NCI-H187 (cell line): ENCODE measurements at places on chromosomes 2 and 18.

DNA sequence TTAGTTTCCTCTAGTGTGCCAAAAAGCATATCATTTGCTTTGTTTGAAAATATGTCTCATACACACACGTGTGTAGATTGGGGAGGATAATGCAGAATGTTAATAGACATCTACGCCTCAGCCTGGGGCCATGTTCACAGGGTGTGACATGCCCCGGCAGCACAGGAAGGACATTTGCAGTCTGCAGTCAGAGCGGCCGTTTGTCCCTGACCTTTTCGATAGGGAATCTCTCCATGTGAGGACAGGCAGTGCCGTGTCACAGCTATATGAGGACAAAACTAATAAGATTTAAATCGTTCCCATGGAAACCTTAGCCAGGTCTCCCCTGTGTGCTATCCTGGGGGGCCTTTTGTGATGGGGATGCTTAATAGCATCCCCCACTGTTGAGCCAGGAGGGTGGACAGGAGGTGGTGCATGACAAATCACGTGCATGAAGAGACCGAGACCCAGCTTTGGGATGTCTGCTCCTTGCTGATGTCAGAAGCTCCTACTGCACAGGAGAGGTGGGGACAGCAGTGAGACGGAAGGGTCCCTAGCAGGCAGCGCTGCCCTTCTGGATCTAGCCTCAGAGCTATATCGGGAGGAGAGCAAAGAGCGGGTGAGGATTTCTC is 100.6 kb downstream of the RNF144A start:
- DNase-seq = no peak

GRCh38 chr2:205438241-205438640 is 244.1 kb upstream of the NRP2 start:
- no peak for DNase-seq

DNA sequence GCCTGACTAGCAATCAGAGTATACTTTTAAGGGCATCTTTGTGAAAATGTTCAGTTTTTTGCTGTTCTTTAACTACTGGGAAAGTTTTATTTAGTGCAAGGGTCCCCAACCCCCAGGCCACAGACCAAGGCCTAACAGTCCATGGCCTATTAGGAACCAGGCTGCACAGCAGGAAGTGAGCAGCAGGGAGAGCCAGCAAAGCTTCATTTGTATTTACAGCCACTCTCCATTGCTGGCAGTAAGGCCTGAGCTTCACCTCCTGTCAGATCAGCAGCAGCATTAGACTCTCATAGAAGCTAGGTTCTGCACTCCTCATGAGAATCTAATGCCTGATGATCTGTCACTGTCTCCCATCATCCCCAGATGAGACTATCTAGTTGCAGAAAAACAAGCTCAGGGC is 17.1 kb upstream of the NR4A2 start:
- DNase-seq = no peak

DNA sequence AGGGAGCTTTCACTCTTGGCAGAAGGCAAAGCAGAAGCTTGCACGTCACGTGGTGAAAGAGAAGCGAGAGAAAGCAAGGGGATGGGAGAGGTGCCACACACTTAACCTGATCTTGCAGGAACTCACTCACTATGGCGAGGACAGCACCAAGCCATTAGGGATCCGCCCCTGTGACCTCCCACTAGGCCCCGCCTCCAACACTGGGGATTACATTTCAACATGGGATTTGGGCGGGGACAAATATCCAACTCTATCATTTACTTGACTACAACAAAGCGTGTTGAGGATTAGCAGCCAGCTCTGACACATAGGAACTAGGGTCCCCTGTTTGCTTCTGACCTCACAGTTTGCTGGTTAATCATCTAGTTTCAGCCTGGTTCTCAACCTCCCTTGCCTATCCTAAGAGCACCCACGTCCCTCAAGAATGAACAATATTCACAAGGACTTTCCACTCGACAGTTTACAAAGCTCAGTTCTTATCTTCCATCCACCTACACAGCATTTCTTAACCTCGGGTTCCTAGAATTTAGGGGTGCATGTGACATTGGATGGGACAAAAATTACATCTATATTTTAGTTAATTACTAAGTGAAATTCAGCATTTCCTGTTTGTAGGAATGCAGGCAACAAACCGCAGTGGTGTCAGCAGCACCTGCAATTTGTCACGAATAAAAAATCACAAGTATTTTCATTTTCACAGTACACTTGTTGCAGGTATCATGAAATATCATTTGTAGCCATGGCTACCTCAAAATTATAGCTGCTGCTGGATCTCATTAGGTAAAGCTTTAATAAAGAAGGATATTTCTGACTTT is 36.0 kb downstream of the LBH start:
- DNase-seq = no peak

DNA sequence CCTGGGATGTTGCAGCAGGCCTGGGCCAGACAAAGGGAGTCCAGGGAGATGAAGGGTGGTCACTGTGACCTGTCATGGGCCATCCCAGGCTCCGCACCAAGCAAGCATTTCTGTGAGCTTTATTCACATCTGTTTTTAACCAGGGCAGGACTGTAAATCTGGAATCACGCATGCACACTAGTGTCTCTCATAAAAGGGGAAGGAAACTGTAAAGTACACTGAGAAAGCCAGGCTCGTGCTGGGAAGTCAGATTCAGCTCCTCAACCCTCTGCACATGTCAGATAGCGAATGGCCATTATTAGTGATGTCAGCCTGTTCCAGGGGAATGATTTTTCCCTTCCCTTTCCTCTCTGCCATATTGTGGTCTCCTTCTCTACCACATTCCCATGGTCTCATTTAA is 818.6 kb upstream of the RAB6C start:
- no peak for DNase-seq
